Testis (tissue), 5 donors: ENCODE measurements at places on chromosomes 5 and 9. TPM values are rescaled to one million over a fixed set of nuclear protein-coding genes. Genes with fewer than 3 reads are reported as not detected.
A peak's percentile ranks its signal among the peaks of the same experiment; 100 is the strongest.

PCAT7 gene
- 5.4 TPM for total RNA-seq

GRCh38 chr9:136885950-136886578 lies at the start of gene TRAF2:
Gene TRAF2 (plus strand): TSS chr9:136886516. CDS start chr9:136898741, 12,225 bp downstream.
- DNase-seq, result peak; percentile 98

GRCh38 chr5:73654819-73655318 lies 28.9 kb downstream of the ARHGEF28 start:
- DNase-seq, result no peak

- no peak for DNase-seq
These were observed 22.7 kb upstream of the FSTL4 start for GRCh38 chr5:133635051-133635450.

DNA sequence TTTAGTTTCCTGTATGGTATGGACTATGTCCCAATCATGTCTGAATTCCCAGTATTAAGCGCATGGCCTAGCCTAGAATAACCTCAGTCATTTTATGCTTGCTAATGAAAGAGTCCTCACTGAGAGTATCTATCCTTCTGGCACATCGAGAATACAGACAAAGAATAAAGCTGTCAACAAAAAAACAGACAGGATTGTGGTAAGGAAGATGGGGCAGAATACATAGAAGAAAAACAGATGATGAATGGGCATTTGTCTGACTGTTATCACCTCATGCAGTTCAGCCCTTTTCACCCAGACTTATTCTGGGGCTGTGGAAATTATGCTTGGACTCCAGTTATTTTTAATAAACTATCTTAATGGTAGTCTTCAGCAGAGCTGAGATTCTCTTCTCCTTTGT lies 363.8 kb upstream of the TNC start:
- DNase-seq, result no peak

TMEM215 gene
- total RNA-seq, result 3.1 TPM

NPR2 gene
- total RNA-seq, result 16.1 TPM

C5 gene
- total RNA-seq, result 8.0 TPM

GRCh38 chr9:79575547-79575946 lies 3.8 kb downstream of the TLE4 start:
- DNase-seq, result no peak

CDC25C gene
- 11.8 TPM for total RNA-seq

DNA sequence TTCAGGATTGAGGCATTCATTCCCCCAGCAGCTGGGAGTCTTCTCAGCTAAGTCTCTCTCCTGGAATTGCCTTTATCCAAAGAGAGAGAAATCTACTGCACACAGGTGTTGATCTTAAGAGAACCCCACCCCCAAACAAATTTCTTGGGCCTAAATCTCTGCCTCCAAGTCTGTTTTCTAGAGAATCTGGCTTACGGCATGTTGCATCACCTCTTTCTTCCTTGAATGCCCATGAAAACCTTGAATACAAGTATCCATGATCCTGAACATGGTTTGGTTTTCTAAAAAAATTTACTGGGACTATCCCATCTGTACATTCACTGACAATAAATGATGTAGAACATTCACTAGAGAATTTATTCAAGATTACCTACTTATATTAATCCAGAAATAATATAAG lies 401.6 kb downstream of the PDE4D start:
- no peak for DNase-seq
